ENCODE measurements at places on chromosomes 5 and 9.
A peak's percentile ranks its signal among the peaks of the same experiment; 100 is the strongest.

DNA sequence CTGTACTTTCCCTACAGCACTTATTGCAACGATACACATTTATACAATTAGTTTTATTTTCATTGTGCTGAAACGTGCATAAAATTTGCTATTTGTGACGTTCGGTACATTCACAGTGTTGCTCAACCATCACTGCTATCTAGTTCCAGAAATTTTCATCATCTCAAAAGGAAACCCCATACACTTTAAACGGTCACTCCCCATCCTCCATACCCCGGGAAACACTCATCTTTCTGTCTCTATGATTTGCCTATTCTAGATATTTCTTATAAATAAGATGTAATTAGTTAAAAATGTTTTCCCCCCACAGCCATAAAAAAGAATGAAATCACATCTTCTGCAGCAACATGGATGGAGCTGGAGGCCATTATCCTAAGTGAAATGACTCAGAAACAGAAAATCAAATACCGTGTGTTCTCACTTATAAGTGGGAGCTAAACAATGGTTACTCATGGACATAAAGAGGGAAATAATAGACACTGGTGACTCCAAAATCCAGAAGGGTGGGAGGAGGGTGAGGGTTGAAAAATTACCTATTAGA, 40.2 kb upstream of the TEX48 start:
- no peak for DNase-seq

- no peak for DNase-seq
These were observed 176.8 kb upstream of the PAPPA start for GRCh38 chr9:115976781-115977180.

DNA sequence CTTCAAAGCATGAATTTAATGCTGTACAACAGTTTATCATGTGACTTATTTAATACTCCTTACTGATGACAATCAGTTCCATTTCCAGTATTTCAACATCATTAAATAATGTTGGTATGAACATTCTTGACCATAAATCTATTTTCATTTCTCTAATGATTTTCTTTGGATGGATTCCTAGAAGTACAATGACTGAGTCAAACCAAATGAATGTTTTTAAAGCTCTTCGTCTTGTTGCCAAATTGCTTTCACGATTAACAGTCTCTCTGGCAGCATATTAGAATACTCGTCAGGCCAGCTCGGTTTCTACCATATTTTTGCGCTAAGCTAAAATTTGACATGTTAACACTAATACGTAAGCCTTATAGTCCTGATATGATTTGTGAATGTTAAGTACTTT, 197.0 kb downstream of the TRPM3 start:
- no peak for DNase-seq

- peak; percentile 19 for DNase-seq
These were observed 16.9 kb downstream of the DNAJC18 start for GRCh38 chr5:139422307-139422893.

GRCh38 chr5:142748568-142749249, 21.5 kb upstream of the ARHGAP26 start:
- peak; percentile 16 for DNase-seq

DNA sequence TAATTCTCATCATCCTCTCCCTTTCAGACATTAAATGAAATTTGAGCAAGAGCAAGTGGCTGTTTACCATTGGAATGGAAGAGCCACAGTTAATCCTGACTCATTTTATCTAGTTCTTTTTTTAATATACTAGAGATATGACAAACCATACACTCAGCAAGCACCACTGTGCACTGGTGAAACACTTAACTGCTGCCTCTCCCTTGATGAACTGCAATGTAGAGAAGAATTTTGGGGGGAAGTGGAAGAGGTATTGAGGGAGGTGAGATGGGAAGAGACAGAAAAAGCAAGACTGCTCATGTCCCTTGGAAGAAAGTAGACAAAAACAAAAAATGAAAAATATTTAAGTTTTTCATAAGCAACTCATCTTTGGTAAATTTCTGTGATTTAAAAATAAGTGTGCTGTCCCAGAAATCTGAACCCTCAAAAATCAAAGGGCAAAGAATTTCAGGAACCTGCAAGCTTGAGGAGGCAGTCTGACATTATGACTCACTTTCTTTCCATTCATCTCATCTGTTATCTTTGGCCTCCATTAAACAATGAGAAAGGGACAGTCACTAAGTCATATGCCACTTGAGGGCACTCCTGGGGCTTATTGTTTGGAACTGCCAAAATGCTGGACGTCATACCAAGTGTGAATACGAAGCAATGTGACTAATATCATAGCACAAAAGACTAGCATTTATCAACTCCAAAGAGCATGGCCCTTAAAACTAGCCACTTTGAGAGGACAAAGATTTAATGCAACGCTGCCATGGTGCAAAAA, 566.8 kb upstream of the DMAC1 start:
- no peak for DNase-seq

DNA sequence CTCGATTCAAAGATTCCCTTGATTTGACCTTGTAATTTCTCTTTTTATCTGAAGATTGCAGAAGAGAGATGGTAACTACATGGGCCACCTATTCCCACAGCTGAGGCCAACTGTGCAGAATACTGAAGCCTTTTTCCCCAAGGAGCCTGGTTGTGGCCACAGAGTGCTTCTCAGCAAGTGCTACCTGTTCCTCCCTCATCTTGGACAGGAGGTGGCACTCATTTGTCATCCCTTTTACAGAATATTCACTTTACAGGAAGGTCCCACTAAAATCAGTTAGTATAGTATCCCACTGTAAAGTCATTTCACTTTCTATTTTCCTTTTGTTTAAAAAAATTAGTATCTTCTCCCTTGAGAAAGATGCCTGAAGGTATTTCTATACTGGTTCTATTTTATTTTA, 346.4 kb downstream of the ARL15 start:
- DNase-seq, result no peak

GRCh38 chr5:170307575-170308465, 10.2 kb upstream of the LCP2 start:
- no peak for DNase-seq

GRCh38 chr5:546376-546908, 22.2 kb upstream of the SLC9A3 start:
- DNase-seq, result no peak

- DNase-seq, result no peak
These were observed 24.4 kb downstream of the FBLL1 start for GRCh38 chr5:168553377-168554130.

DNA sequence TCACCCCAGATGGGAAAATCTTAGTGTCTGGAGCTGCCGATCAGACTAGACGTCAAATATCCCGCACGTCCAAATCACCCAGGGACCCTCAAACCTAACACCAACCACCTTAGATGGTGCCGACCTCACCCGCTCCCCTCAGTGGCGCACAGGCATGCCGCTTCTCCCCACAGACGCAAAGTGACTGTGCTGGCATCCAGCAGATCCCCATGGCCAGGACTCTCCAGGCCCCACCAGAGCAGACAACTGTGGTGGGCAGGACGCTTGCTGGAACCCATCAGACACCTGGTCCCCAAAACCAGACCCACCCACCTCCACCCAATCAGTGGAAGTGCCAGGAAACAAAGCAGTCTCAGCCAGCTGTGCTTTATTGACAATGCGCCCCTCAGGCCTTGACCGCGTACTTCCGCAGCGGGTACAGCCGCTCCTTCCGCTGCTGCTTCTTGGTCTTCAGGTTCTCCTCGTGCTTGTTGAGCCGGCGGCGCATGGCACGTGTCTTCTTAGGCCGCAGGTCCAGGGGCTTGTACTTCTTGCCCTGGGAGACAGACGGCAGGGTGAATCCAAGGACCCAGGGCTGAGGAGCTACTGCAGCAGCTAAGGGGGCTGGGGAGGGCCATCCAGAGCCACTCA, 4.1 kb downstream of the RPL35 start:
- no peak for DNase-seq

DNA sequence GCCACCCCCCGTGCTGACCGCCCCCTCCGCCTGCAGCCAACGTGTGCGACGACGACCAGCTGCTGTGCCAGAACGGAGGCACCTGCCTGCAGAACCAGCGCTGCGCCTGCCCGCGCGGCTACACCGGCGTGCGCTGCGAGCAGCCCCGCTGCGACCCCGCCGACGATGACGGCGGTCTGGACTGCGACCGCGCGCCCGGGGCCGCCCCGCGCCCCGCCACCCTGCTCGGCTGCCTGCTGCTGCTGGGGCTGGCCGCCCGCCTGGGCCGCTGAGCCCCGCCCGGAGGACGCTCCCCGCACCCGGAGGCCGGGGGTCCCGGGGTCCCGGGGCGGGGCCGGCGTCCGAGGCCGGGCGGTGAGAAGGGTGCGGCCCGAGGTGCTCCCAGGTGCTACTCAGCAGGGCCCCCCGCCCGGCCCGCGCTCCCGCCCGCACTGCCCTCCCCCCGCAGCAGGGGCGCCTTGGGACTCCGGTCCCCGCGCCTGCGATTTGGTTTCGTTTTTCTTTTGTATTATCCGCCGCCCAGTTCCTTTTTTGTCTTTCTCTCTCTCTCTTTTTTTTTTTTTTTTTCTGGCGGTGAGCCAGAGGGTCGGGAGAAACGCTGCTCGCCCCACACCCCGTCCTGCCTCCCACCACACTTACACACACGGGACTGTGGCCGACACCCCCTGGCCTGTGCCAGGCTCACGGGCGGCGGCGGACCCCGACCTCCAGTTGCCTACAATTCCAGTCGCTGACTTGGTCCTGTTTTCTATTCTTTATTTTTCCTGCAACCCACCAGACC, 80.2 kb downstream of the NTNG2 start:
- DNase-seq, result peak; percentile 38

DNA sequence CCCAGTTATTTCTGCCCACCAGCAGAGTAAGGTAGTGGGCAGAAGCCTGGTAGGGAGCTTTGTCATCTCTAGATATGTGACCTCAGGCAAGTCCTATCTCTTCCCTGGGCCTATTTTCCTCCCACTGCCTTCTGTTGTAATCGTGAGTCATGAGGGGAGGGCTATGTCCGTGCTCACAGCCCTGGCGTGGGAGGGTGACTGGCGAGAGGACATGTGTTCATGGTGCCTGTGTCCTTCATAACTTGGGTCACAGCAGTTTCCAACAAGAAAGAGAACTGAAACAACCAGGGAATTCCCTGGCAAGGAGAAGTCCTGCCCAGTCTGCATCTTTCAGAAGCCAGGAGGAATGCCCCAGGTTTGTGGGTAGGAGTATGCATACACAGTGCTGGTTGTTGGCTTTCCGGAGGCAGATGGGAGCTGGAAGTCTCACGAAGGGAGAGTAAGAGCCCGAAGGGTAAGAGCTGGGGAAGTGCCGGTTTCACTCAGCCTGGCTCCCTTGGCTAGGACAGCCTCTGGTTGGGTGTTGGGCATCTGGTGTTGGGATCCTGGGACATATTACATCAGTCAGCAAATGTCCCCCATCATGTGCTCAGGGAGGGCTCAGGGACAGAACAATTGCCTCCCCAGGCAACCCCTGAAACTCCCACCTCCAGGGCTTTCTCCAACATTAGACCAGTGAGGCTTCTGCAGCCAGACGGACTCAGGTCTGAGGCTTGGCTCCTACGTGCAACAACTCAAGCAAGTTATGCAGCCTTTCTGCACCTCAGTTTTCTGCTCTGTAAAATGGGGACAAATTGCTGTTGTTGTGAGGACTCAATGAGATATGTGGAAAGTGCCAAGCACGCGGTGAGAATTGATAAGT, 4.3 kb upstream of the TIFAB start:
- no peak for DNase-seq

GRCh38 chr5:96785326-96786109, 22.2 kb downstream of the ERAP1 start:
- no peak for DNase-seq

- no peak for DNase-seq
These were observed 7.9 kb downstream of the NSD1 start for GRCh38 chr5:177141496-177141895.

DNA sequence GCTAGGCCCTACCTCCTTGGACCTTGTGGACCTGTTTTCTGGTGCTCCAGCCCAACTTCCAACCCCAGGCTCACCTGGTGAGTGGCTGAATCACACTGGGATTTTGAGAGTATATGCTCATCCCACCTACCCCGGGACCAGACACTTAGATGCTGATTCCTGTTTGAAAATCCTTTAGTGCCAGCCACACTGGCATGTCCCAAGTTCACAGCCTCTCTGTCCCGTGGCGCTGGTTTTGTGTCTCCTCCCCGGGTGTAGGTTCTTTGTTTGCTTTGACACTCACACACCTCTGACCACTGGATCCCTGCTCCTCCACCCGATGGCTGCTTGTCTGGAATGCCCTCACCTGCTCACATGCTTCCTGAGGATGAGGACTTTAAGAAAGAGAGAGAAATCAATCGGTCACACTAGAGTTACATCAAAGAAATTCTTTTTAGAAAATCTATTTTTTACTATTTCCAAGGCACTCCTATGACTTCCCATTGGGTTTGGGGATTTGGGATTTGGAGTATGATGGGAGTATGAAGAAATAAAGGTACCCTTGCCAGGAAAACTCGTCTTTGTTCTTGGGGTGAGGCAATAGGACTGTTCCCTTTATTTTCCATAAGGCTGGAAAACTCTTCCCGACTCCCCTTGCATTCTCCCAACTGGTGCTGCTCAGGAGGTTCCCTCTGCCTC, 7.3 kb upstream of the SLC25A48 start:
- no peak for DNase-seq

- DNase-seq, result no peak
These were observed 88.8 kb upstream of the PAM start for GRCh38 chr5:102666164-102666946.

DNA sequence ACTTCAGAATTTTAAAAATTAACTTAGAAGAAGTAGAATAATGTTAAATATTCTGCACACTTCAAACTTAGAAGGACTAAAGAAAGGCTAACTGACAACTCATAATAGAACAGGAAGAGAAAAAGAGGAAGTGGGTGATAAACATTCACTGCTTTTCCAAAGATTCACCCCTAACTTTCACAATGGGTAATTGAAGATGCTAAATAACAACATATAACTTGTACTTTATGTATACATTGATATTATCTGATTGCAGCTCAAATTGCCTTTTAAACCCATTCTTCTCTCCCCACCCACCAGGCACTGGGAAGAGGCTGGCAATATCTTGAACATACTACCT, 376.6 kb downstream of the EFNA5 start:
- no peak for DNase-seq

DNA sequence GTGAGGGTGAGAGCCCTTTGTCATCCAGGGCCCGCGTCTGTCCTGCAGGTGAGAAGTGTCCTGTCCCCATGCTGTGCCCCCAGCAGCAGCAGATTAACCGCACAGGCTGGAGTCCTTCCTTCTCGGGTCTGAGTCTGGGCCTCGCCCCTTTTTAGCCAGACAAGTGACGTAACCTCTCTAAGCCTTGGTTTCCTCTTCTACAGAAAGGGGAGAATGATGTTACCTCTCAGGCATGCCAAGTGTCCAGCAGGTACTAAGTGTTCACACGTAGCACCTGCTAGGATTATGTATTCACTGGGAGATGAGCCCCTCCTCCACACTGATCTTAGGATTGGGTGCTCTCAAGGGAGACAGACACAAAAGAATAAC, 6.9 kb downstream of the NEURL1B start:
- DNase-seq, result no peak

DNA sequence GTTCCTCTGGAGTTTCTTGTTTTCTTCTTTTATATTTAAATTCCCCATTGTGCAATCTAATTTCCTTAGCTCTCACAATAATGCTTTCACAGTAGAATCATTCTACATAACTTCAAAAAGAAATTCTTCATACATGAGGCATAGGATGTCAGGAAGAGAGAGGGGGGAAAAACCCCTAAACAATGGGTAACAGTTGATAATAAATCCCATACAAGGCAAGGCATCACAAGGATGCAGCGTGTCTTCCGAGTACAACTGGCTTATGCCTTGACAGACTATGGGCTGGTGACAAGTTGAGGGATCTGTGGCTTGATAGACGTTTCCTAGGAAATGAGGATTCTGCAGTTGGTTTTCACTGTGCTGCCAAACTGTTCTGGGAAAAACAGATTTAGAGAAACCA, 247.4 kb downstream of the ARL15 start:
- no peak for DNase-seq

GRCh38 chr9:27368316-27368985, 71.5 kb upstream of the EQTN start:
- no peak for DNase-seq

GRCh38 chr9:8845808-8846207, 1046.2 kb upstream of the DMAC1 start:
- DNase-seq, result no peak

Data from activated CD8-positive, alpha-beta memory T cell treated with anti-CD3 and anti-CD28 coated beads for 4 hours (primary cell).